ENCODE measurements at places on chromosomes 3 and 15. TPM values are rescaled to one million over a fixed set of nuclear protein-coding genes. Genes with fewer than 3 reads are reported as not detected.

DNA sequence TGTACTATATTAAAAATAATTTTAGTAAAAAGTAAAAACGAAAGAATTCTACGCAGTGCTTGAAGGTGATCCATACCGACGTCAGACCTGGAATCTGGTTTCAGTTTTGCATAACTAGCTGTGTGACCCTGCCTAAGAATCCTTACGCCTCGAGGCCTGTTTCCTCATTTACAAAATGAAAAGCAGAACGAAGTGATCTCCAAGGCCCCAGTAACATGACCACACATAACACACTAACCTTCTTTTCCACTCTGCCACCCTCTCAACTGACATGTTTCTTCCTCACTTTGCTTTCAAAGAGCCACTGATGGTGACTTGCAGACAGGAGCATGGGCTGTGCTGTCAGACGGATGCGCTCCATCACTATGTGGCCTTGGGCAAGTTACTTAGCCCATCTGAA, 4.8 kb downstream of the MESD start:
- no peak for DNase-seq
- H3K4me3 ChIP-seq, result no peak overlapping the region
- H3K4me1 ChIP-seq, result peaks cover 50% of the 10 kb centered on the region

- no peak overlapping the region for H3K27ac ChIP-seq
- H3K4me1 ChIP-seq, result no peaks in the 10 kb centered on the region
- no peak overlapping the region for H3K4me3 ChIP-seq
- H3K36me3 ChIP-seq, result no peaks in the 10 kb centered on the region
These were observed 193.4 kb upstream of the SEMA6D start for GRCh38 chr15:47523681-47524475.

DNA sequence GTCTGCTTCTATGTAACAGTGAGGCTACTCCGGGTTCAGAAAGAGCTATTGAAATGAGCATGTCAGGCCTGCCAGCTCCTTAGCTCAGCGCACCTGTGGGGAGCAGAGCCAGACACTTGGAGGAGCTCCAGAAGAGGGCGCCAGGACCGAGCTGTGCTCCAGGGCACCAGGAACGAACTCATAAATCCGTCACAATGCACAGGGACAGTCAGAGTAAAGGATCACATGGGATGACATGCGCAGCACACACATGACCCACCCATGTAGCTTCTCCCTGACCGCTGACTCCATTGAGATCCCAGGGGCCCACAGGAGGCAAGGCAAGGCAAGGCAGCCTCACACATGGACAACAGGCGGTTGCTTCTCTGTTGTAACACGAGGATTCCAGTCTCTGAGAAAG, 26.0 kb upstream of the GNB5 start:
- H3K4me1 ChIP-seq, result peaks cover 21% of the 10 kb centered on the region
- H3K4me3 ChIP-seq, result no peak overlapping the region
- no peaks in the 10 kb centered on the region for H3K36me3 ChIP-seq
- H3K27ac ChIP-seq, result no peak overlapping the region
- no peaks in the 10 kb centered on the region for H3K27me3 ChIP-seq
- no peak for DNase-seq

DNA sequence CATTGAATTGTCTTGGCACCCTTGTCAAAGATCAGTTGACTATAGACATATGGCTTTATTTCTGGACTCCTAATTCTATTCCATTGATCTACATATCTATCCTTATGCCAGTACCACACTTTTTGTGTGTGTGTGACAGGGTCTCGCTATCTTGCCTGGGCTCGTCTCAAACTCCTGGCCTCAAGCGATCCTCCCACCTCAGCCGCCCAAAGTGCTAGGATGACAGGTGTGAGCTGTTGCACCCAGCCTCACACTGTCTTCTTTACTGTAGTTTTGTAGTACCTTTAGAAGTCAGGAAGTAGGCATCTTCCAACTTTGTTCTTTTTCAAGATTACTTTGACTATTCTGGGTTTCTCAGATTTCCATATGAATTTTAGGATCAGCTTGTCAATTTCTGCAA, 24.3 kb downstream of the CDAN1 start:
- H3K4me3 ChIP-seq, result no peak overlapping the region
- H3K36me3 ChIP-seq, result no peaks in the 10 kb centered on the region
- H3K4me1 ChIP-seq, result no peaks in the 10 kb centered on the region

- no peak overlapping the region for H3K27ac ChIP-seq
- H3K4me3 ChIP-seq, result no peak overlapping the region
- DNase-seq, result no peak
- H3K36me3 ChIP-seq, result no peaks in the 10 kb centered on the region
- H3K27me3 ChIP-seq, result no peaks in the 10 kb centered on the region
These were observed 174.0 kb upstream of the TP63 start for GRCh38 chr3:189457201-189457607.

GRCh38 chr15:81018197-81018596, 17.5 kb downstream of the TLNRD1 start:
- no peak for DNase-seq
- no peak overlapping the region for H3K27ac ChIP-seq
- peaks cover under 1% of the 10 kb centered on the region for H3K4me1 ChIP-seq
- no peak overlapping the region for H3K4me3 ChIP-seq
- H3K36me3 ChIP-seq, result no peaks in the 10 kb centered on the region
- H3K27me3 ChIP-seq, result no peaks in the 10 kb centered on the region

- H3K27me3 ChIP-seq, result no peaks in the 10 kb centered on the region
- H3K4me3 ChIP-seq, result no peak overlapping the region
- H3K4me1 ChIP-seq, result no peaks in the 10 kb centered on the region
- DNase-seq, result no peak
These were observed 179.3 kb downstream of the FRMD5 start for GRCh38 chr15:44015545-44016305.

DNA sequence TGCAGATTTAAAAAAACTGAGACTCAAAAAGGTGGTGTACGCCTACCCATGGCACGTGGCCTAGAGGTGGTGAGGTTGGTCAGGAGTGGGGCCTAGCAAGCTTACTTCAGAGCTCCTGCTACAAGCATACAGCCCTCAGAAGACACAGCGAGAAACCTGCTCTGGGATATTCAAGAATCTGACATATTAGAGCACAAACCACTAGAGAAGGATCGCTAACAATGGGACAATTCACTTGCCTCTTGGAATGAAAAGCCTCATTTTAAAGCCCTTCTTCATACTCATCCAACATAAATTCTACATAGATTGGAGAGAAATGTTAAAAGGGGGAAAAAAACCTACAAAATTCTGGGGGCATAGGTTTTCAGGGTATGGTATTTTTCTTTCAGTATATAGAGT, 118.0 kb upstream of the ARHGEF3 start:
- no peaks in the 10 kb centered on the region for H3K36me3 ChIP-seq
- no peaks in the 10 kb centered on the region for H3K27me3 ChIP-seq
- no peak for DNase-seq
- peak overlapping the region; percentile 4 for H3K27ac ChIP-seq
- no peak overlapping the region for H3K4me3 ChIP-seq

- DNase-seq, result no peak
- no peak overlapping the region for H3K4me3 ChIP-seq
- no peaks in the 10 kb centered on the region for H3K4me1 ChIP-seq
- H3K27ac ChIP-seq, result no peak overlapping the region
- no peaks in the 10 kb centered on the region for H3K36me3 ChIP-seq
- no peaks in the 10 kb centered on the region for H3K27me3 ChIP-seq
These were observed 578.3 kb upstream of the ADAMTS9 start for GRCh38 chr3:65265942-65266590.

GRCh38 chr3:173395412-173396181, 1.9 kb upstream of the NLGN1 start:
- H3K4me1 ChIP-seq, result peaks cover 20% of the 10 kb centered on the region
- H3K27me3 ChIP-seq, result peaks cover 21% of the 10 kb centered on the region
- no peak overlapping the region for H3K27ac ChIP-seq
- H3K4me3 ChIP-seq, result peak overlapping the region; percentile 13
- DNase-seq, result peak; percentile 8

DNA sequence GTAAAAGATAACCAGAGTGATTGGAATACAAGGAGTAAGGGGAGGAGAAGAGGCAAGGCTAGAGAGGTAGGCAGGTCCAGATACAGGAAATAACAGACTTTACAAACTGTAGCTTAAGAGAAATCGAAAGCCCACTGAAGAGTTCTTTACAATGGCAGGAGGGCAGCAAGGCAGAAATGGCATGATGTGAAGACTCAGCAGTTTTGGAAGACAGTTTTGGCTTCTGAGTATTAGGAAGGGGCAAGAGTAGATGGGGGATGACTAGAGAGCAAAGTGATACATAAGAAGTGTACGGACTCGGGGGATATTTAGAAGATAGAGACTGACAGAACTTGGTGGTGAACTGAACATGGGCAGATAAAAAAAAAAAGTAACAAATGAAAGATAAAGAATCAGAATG, 54.1 kb downstream of the RAD18 start:
- H3K4me1 ChIP-seq, result no peaks in the 10 kb centered on the region
- H3K36me3 ChIP-seq, result no peaks in the 10 kb centered on the region
- no peaks in the 10 kb centered on the region for H3K27me3 ChIP-seq
- H3K4me3 ChIP-seq, result no peak overlapping the region

DNA sequence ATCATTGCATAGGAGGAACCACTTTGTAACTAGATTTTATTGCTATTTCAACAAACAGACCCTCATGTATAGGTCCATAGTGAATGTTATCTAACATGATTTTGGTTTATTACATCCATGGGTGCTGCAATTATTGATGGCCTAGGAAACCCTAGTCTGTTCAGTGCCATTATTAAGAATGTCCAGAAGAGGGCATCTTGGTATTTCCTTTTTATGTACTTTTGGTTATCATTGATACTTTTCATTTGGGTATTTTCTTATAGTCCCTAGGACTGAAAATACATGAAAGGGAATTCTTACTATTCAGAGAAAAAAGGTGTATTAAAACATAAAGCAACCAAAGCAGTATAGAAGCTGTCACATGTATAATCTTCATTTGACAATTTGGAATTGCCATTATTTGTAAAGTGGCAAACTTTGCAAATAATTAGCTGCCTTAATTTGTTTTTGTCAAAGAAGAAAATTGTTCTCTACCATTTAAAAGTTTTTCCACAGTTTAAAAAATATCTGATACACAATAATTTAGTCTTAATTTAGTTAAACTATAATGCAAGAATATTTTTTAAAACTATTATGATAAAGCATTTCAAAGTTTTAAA, 48.7 kb downstream of the CNOT10 start:
- H3K4me1 ChIP-seq, result no peaks in the 10 kb centered on the region
- H3K27ac ChIP-seq, result no peak overlapping the region
- H3K27me3 ChIP-seq, result no peaks in the 10 kb centered on the region
- peaks cover 9% of the 10 kb centered on the region for H3K36me3 ChIP-seq
- DNase-seq, result peak; percentile 16

- DNase-seq, result no peak
- no peaks in the 10 kb centered on the region for H3K27me3 ChIP-seq
- H3K4me1 ChIP-seq, result no peaks in the 10 kb centered on the region
These were observed 9.2 kb upstream of the GRK7 start for GRCh38 chr3:141754032-141754431.

- H3K4me1 ChIP-seq, result no peaks in the 10 kb centered on the region
- H3K27ac ChIP-seq, result no peak overlapping the region
These were observed 55.7 kb downstream of the B3GNT5 start for GRCh38 chr3:183308751-183309150.

- DNase-seq, result no peak
- no peaks in the 10 kb centered on the region for H3K36me3 ChIP-seq
- H3K27ac ChIP-seq, result no peak overlapping the region
- H3K4me1 ChIP-seq, result no peaks in the 10 kb centered on the region
These were observed 40.2 kb downstream of the SUMF1 start for GRCh38 chr3:4426782-4427344.

GRCh38 chr3:3351226-3351625, 171.7 kb upstream of the CRBN start:
- H3K4me1 ChIP-seq, result no peaks in the 10 kb centered on the region
- no peaks in the 10 kb centered on the region for H3K27me3 ChIP-seq
- no peaks in the 10 kb centered on the region for H3K36me3 ChIP-seq
- H3K4me3 ChIP-seq, result no peak overlapping the region
- DNase-seq, result no peak

DNA sequence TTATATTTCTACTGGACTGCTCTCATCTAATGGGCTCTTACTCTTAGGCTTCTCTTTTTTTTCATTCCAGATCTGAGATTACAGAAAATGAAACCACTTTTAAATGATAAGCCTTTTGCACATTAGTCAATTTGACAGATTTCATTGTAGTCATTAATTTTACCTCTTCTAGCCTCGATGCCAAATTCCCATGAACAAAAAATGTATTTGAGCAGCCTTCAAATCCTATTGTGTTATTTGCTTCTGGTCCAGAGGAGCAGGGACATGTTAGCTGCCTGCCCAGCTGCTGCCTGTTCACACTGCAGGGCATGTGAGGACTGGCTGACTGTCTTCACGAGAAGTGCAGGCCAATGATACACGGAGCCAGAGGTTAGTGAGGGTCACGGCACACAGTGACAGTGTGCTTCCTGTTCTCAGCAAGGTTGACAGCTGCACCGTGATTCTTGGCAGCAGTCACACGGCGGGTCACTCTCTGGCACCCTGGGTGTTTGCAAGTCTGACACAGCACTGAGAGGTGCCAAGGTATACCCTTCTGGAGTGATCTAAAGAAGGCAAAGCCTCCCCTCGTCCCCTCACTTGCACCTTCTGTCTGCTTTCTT, 40.8 kb downstream of the KAT2B start:
- peaks cover 25% of the 10 kb centered on the region for H3K4me1 ChIP-seq
- no peak overlapping the region for H3K4me3 ChIP-seq
- H3K27ac ChIP-seq, result no peak overlapping the region
- H3K36me3 ChIP-seq, result peaks cover 7% of the 10 kb centered on the region
- no peaks in the 10 kb centered on the region for H3K27me3 ChIP-seq

GRCh38 chr3:128701342-128702212, 24.4 kb upstream of the RAB7A start:
- no peak overlapping the region for H3K27ac ChIP-seq
- no peak overlapping the region for H3K4me3 ChIP-seq
- H3K36me3 ChIP-seq, result no peaks in the 10 kb centered on the region
- no peak for DNase-seq

DNA sequence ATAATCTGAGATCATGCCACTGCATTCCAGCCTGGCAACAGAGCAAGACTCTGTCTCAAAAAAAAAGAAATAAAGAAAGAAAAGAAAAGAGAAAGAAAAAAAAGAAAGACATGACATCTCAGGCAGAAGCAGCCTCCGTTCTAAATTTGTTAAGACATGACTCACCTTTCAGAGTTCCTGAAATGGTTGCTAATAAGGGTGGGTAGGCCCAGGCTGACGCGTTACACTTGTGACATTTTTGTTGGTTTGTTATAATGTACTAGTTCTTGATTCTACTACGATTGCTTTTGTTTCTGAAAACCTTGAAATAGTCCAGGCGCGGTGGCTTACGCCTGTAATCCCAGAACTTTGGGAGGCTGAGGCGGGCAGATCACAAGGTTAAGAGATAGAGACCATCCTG, 21.0 kb downstream of the SLC25A20 start:
- DNase-seq, result no peak
- no peak overlapping the region for H3K27ac ChIP-seq
- H3K4me1 ChIP-seq, result no peaks in the 10 kb centered on the region
- no peak overlapping the region for H3K4me3 ChIP-seq
- H3K36me3 ChIP-seq, result peaks cover 10% of the 10 kb centered on the region

GRCh38 chr3:114408736-114409670, 115.2 kb downstream of the TIGIT start:
- no peaks in the 10 kb centered on the region for H3K4me1 ChIP-seq
- H3K36me3 ChIP-seq, result no peaks in the 10 kb centered on the region
- DNase-seq, result no peak
- no peak overlapping the region for H3K4me3 ChIP-seq
- no peaks in the 10 kb centered on the region for H3K27me3 ChIP-seq

SLC35G2 gene
- 0.38 TPM for polyA plus RNA-seq

OPA1 gene
- 28.3 TPM for polyA plus RNA-seq

SLC28A1 gene
- polyA plus RNA-seq, result not detected

GNAI2 gene
- 615 TPM for polyA plus RNA-seq

ITIH1 gene
- polyA plus RNA-seq, result not detected

RTP1 gene
- not detected for polyA plus RNA-seq

SCG3 gene
- not detected for polyA plus RNA-seq

All from CD4-positive, alpha-beta memory T cell (primary cell).